ENCODE measurements at places on chromosomes 5 and 9.
A peak's percentile ranks its signal among the peaks of the same experiment; 100 is the strongest.

- DNase-seq, result no peak
These were observed 6.4 kb downstream of the LMBRD2 start for GRCh38 chr5:36145311-36145710.

DNA sequence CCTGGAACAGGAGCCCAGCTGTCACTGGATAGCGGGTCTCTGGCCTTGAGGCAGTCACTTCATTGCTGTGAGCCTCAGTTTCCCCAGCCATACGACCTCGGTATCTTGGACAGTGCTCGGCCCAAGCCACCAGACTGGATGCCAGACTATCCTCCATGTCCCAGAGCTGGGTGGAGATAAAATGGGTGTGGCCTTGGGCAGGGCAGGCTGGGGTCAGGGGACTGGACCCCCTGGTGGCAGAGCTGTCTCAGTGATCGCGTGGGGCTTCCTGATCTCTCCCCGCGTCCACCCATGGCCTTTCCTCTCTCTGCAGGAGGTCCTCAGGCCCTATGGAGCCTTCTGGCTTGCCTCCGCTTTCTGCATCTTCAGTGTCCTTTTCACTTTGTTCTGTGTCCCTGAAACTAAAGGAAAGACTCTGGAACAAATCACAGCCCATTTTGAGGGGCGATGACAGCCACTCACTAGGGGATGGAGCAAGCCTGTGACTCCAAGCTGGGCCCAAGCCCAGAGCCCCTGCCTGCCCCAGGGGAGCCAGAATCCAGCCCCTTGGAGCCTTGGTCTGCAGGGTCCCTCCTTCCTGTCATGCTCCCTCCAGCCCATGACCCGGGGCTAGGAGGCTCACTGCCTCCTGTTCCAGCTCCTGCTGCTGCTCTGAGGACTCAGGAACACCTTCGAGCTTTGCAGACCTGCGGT, 10.0 kb downstream of the SLC2A8 start:
- DNase-seq, result no peak

DNA sequence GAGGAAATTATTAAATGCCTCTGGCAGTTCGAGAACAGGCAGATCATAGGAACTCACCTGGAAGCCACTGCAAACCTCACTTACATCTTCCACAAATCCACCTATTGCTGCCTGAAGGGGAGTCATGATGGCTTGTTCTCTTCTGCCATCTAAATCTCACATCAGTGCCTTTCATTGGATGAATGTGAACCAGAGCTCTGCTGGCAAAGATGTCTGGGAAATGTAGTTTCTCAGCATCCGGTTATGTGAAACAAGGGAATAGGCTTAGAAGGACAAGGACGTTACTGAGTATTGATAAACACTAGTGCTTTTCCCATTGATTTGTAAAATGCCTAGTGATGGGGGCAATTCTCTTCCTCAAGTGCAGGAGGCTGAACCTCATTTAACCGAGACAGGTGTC, 483.3 kb downstream of the ARHGEF28 start:
- DNase-seq, result no peak

DNA sequence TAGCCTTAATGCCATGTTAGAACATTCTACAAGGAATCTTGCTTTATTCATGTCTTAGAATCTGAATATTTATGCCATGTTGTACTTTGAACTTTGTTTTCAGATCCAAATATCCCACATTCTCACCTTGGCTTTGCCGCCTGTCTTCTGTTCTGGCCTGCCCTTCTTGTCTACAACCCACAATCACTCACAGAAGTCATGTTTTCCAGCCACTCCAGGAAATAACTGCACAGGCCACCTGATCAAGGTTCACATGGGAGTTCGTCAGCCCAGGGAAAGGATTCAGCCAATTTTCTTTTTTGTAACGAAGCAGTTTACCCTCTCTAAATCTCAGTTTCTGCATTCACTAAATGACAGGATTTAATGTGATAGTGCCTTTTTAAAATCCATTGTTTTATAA, 70.5 kb downstream of the JAKMIP2 start:
- DNase-seq, result no peak

GRCh38 chr5:16864631-16865131, 71.4 kb downstream of the MYO10 start:
- DNase-seq, result no peak

- no peak for DNase-seq
These were observed 44.1 kb downstream of the ZCCHC9 start for GRCh38 chr5:81345411-81346003.

DNA sequence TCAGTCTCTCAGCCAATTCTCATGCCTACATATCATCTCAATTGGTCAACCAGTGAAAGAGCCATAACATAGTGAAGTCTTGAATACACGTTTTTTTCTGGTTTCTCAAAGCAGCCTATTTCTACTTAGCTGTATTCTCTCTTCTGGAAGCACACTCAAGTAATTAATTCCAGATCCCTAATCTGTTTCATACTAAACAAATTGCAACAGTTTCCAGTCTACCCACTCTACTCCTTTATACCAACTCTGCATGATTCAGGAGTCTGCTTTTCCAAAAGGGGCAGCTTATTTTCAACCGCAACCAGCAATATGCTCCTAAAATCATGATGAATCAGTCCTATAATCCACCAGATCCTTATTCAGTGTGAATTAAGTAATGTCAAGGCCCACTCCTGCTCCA, 211.7 kb downstream of the TLE1 start:
- DNase-seq, result no peak

DNA sequence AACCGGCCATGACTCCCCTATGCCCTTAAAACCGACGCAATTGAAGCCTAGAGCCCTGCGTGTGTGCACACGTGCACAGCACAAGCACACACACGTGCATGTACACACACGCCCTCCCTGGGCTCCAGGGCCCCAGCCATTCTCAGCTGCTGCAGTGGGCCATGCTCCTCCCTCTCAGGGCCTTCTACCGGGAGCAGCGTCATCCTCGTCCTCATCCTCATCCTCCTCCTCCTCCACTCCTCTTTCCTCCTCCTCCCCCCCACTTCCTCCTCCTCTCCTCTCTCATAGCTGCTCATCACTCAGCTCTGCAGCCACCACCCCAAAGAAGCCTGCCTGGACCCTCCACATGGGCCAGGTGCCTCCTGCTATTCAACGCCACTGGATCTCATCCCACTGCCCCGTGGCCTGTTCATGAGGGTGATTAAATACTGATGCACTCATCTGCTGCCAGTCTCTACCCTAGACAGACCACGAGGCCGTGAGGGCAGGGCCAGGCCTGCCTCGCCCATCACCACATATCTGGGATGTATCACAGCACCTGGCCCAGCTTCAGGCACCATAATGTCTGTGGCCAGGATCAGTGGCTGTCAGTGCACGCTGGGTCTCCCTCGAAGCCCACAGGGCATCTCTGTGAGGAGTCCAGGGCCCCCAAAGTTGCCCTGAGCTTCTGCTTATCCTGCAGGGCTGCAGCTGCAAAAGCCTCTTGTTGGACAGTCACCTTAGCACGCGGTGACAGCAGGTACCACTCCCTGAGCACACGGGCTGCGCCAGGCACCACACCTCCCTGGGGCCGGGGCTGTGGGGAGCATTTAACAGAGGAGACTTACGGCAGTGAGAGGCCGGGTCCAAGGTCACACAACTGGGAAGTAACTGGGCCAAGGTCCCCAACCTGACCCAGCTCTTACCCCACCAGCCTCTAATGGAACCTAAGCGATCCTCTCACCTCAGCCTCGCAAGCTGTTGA, 9.8 kb downstream of the FAM78A start:
- no peak for DNase-seq

DNA sequence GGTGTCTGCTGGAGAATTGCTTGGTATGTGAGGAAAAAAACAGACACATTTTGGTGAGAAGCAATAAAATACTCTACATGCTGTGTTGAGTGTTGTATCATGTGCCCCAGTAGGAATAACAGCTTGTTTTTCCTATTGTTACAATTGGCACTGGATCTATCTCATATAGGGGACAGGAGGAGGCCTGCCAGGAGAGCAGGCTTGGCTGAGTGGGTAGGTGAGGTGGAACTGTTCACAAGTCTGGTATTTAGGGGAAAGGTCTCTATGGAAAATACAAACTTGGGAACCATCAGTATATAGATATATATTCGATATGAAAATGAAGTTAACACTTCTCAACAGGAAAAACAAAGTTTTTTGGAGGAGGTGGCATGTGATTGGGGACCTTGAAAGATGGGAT, 9.5 kb upstream of the SH3TC2 start:
- no peak for DNase-seq

DNA sequence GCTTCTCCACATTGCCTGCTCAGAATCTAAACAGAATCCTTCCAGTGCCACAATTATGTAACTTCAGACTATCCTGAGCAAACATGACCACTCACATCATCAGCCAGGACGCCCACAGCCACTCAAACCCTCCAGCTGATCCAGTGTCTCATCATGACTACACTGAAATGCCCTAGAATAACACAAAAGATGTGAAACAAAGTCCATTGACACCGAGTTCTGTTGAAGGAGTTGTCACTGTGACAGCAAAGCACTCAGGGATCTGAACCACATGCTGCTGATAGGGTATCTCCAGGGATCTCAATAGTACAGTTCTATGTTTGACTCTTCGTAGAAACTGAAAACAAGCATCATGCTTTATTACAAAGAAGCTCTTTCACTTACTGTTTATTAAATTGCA, 150.2 kb downstream of the GABBR2 start:
- peak; percentile 78 for DNase-seq

GRCh38 chr5:176952531-176953193, 53.5 kb upstream of the HK3 start:
- DNase-seq, result no peak

- no peak for DNase-seq
These were observed 198.7 kb downstream of the SEMA6A start for GRCh38 chr5:116375926-116376325.

DNA sequence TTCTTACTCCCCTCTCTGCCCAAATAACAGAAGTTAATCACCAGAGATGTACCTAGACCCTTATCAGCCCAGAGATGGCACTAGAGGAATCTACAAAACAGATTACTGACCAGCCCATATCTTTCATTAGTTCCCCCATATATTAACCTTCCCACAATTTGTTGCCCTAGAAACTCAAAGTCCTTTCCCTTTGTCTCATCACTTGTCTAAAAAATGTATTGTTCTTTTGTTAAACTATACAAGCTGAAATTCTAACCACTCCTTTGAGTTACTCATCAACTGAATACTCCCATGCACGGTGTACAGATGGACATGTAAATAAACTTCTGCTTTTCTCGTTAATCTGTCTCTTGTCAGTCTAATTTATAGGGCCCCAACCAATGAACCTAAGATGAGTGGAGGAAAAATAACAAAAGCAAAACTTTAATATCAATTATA, 130.9 kb downstream of the CCDC192 start:
- DNase-seq, result no peak

- DNase-seq, result no peak
These were observed 23.6 kb downstream of the UBAP2 start for GRCh38 chr9:34025062-34025461.

DNA sequence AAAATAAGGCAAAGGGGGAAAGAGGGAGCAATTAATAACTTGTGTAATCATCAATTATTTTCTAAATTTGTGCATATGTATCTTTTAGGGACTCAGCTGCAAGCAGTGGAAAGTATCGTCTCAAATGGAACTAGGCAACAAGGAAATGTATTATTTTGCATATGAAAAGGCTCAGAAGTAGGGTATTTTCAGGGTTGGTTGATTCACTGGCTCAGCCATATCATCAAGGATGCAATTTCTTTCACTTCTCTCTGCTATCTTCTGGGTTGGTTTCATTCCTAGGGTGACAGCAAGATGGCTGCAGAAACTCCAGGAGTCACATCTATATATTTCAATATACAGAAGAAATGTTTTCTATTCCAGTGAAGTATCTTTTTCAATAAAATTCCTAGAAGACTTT, 509.8 kb downstream of the DMAC1 start:
- no peak for DNase-seq

DNA sequence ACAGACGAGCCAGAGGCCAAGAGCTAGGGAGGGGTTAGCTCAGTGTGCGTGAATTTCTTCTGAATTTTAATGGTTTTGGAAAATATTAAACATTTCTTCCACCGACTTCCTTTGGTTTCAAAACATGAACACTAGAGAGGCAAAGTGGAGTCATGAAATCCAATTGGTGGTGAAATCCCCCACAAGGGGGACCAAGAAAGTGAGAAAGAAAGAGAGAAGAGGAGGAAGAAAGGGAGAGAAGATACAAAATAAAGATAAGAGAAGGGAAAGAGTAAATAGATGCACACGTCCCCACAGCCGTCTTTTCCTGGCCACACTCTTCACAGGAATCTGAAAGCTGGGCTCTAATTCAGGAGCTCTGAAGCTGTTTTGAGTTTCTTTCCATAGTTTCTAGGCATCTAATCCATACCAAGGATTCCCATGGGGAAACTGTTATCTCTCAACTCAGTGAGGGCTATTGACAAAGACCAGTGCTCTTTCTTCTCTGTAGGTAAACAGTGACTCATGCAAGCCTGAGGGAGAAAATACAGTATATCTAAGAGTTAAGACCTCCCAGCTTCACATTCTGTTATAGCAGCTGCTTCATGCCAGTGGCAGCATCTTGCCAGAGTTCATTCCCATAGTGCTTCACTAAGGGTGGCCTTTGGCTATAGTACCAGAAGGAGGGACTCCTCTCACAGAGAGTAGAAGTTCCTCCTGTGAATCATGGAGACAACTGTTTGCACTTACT, 115.8 kb upstream of the LIFR start:
- no peak for DNase-seq

DNA sequence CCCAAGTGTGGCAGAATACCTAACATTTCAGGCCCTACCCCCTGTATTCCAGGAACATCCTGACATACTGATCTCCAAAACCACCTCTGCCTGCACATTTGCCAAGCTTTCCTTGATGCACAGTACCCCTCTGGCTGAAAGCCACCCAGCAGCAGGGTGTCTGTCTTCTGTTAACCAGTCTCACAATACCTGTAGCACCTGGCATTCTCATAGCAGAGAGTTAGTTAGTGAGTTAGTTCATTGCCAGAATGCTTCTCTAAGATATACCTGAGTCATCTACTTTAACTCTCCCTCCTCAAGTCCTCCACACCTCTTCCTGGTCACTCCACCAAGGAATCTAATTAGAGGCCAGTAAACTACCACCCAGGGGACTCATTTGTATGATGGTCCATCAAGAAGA, 46.1 kb upstream of the IL7R start:
- DNase-seq, result no peak

DNA sequence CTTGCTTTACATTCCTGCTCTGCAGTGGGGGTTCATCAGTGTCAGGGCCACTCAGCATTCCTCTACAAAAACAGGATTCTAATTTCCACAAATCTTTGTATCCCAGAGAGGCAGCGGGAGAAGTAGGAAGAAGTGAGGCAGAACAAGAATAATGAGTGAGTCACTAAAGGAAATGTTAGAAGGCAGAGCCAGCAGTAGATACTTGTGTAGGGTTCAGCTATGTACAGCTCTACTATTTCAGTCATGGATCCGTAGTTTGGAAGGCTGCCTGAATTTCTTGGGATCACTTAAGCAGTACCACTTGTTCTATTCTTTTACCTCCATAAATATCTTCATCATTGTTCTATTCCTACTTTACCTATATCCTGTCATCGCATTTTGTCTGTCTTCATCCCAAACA, 246.3 kb upstream of the TLE4 start:
- DNase-seq, result no peak

- DNase-seq, result no peak
These were observed 127.5 kb upstream of the MEF2C start for GRCh38 chr5:89010512-89010911.

- no peak for DNase-seq
These were observed 139.5 kb upstream of the CYLC2 start for GRCh38 chr9:102855641-102856040.

Measured in suppressor macrophage treated with lipopolysaccharide for 4 hours (primary cell).